ENCODE measurements at places on chromosomes 5 and 9.

GRCh38 chr5:95960667-95961616 lies 709 bp downstream of the ELL2 start:
- peak; percentile 69 for DNase-seq

DNA sequence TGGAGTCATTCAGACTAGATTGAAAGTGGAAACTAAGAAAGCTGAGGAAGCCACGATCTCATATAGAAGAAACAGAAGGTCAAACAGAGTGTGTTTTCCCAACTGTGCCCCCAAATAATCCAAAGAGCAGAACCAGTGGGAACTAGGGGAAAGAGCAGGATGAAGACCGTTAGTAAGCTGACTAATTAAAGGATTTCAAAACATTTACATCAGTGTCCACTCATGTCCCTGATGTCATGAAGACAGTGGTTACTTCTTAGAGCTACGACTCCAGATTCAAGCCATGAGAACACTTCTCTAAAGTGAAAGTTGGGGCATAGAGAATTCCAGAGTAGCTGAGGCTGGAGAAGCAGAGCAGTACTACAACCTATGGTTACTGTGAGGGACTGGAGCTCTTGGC lies 119.6 kb upstream of the SLC12A2 start:
- no peak for DNase-seq

- no peak for DNase-seq
These were observed 30.7 kb downstream of the LHX2 start for GRCh38 chr9:124042201-124042721.

- DNase-seq = no peak
These were observed 91.5 kb downstream of the TLE4 start for GRCh38 chr9:79663300-79663699.

All from CD4-positive, alpha-beta T cell treated with Interleukin-2 at 100 ng/mL for 4 hours (primary cell).